ENCODE measurements at places on chromosomes 1 and 21. TPM values are rescaled to one million over a fixed set of nuclear protein-coding genes. Genes with fewer than 3 reads are reported as not detected.

Gene PPFIA4
- total RNA-seq = 12.4 TPM

Gene NR1I3
- not detected for total RNA-seq

Gene TTC39A
- 79.0 TPM for total RNA-seq

Gene FCRL1
- total RNA-seq = not detected

Gene STK40
- total RNA-seq = 34.5 TPM

Gene CELA3A
- not detected for total RNA-seq

Gene BGLAP
- 0.15 TPM for total RNA-seq

Gene UBXN10
- total RNA-seq = 2.8 TPM

Gene ADGRL2
- 117 TPM for total RNA-seq

Gene NBL1
- 168 TPM for total RNA-seq

Gene BEND5
- 1.9 TPM for total RNA-seq

Gene PLA2G2A
- total RNA-seq = not detected

Gene NPL
- 1.5 TPM for total RNA-seq

Gene NSUN4
- 27.4 TPM for total RNA-seq

Gene CA14
- not detected for total RNA-seq

Gene OR2W3
- not detected for total RNA-seq

Gene CDC42BPA
- total RNA-seq = 37.2 TPM

Gene DCDC2B
- total RNA-seq = not detected

Gene OR10J1
- not detected for total RNA-seq

Gene TMEM125
- total RNA-seq = 3.9 TPM

Gene HCN3
- total RNA-seq = 1.7 TPM

Gene TNFRSF4
- not detected for total RNA-seq

Gene PTGFR
- total RNA-seq = 35.2 TPM

Gene PEAR1
- 3.9 TPM for total RNA-seq

Gene PLPPR5
- total RNA-seq = 0.05 TPM

Gene FCMR
- 0.05 TPM for total RNA-seq

Gene SLAMF7
- not detected for total RNA-seq

Gene TSPAN2
- total RNA-seq = 14.1 TPM

Gene MCOLN3
- 4.0 TPM for total RNA-seq

Gene RIMKLA
- 1.0 TPM for total RNA-seq

Gene SLC2A5
- total RNA-seq = 1.6 TPM

Gene AMY1A
- total RNA-seq = not detected

Gene SPRR5
- not detected for total RNA-seq

Gene GPR157
- total RNA-seq = 4.6 TPM

Gene DMRTA2
- not detected for total RNA-seq

Gene KRTAP7-1
- not detected for total RNA-seq

Gene OR6P1
- not detected for total RNA-seq

Gene CDCA8
- total RNA-seq = 1.3 TPM

Gene GPR61
- not detected for total RNA-seq
